ENCODE measurements at places on chromosomes 2 and 18.

- DNase-seq: peak; percentile 70
Measured at GRCh38 chr18:55485666-55486065, 102.3 kb downstream of the TCF4 start.

DNA sequence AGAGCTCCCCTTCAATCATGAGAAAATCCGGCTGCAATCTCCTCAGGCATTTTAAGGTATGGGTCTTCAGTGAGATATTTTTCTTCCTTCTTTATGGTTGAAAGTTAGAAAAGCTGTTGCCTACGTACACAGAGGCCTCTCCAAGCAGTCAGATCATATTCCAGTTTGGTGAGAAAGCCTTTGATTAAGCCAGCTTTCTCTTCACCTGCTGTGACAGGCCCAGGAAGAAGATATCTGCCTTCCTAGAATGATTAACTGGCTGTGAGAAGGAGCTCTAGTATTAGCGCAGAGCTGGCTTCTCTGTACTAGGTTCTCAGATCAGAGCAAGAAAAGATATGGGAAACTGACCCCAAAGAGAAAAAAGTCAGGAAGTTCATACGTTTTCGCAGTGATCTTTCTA lies 585.0 kb upstream of the CHAC2 start:
- no peak for DNase-seq

- DNase-seq: no peak
Measured at GRCh38 chr18:3709205-3709604, 259.2 kb downstream of the TGIF1 start.

DNA sequence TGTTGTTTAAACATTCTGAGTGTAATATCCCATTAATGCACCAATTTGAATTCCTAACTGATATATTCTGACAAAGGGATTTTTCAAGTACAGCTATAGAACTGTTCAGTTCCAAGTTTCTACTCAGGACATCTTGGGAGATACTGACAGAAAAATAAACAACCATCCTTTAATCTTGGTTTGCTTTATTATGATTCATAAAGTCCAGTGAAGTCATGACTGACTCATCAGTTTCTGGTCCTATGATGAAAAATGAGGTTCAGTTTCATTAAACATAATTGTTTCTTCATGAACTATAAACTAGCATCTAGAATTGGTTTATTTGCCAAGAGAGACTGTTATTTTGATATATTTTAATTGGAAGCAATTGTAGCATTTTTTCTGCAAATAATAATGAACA lies 896.2 kb downstream of the CCDC85A start:
- DNase-seq: no peak

DNA sequence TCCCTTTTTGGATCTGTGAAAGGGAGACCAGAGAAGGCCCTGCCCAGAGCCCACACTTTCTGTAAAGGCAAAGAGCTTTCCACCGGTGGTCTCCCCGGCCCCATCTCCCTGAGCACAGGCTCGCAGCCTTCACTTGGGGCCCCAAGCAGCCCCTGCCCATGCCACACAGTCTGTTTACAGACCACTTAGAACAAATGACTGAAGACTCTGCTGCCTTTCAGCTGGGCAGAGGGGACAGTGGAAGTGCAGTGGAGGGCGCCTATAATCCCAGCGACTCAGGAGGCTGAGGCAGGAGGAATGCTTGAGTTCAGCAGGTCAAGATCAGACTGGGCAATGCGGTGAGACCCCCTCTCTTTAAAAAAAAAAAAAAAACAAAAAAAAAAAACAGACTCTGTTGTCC lies 28.9 kb downstream of the SERTAD2 start:
- DNase-seq: no peak

- no peak for DNase-seq
Measured at GRCh38 chr2:199804831-199805230, 46.2 kb downstream of the FTCDNL1 start.

- no peak for DNase-seq
Measured at GRCh38 chr2:72191441-72191840, 43.8 kb upstream of the CYP26B1 start.

DNA sequence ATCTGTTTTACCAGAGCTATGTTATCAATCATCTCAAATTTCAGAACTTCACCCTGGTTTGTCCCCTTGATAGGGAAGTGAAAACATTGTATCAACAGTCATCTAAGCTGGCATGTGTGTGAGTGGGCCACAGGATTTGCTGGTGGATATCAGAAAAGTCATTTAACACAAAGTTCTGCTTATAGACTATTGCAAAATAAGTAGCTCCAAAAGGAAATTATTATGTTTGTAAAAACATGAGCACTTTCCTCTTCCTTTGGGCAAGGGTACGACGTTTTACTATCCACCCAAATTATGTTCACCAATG lies 20.7 kb upstream of the COPS8 start:
- no peak for DNase-seq

- DNase-seq: no peak
Measured at GRCh38 chr2:86821842-86822241, 31.1 kb upstream of the CD8A start.

DNA sequence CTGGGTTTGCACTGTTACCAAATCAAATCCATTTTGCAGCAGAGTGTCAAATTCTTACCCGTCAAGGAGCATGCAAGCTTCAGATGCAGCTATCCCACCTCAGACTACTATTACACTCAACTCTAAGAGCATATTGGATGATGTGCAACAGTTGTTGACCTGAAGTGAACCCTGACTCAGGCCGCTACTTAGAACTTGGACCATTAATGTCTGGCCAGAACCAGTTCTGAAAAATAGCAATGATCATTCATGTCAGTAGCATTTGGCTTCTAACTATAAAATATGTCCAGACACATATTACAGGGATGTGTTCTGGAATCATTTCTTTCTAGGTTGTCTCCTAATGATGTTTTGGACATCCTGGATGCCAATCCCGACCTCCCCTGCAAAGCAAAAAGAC lies 135.5 kb upstream of the PKDCC start:
- no peak for DNase-seq

GRCh38 chr2:41475959-41476358 lies 571.9 kb upstream of the PKDCC start:
- DNase-seq: no peak

DNA sequence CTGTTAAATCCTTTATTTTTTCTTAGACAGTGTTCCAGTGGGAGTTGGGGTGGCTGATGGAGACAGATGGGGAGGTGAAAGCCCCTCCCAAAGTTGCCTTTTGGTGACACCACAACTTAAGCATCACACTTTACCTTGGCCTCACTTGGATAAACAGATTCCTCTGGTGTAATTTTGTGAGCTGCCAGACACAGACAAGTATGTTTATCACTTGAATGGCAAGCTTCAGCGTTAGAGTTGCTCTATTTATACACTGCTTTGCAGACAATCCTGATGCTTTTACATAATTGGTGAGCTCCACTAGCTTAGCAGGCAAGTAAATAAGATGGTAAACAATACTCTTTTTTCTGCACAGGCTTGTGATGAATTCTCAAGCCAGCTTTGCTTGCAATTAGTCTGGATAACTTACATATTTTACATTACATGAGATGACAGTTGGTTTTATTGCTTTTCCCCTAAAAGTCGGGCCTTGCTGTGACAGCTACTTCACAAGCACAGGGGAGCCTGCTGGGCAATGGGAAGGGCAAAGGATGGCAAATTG lies 226.2 kb downstream of the SLC8A1 start:
- DNase-seq: no peak

- DNase-seq: no peak
Measured at GRCh38 chr2:17058772-17059402, 393.3 kb upstream of the CYRIA start.

DNA sequence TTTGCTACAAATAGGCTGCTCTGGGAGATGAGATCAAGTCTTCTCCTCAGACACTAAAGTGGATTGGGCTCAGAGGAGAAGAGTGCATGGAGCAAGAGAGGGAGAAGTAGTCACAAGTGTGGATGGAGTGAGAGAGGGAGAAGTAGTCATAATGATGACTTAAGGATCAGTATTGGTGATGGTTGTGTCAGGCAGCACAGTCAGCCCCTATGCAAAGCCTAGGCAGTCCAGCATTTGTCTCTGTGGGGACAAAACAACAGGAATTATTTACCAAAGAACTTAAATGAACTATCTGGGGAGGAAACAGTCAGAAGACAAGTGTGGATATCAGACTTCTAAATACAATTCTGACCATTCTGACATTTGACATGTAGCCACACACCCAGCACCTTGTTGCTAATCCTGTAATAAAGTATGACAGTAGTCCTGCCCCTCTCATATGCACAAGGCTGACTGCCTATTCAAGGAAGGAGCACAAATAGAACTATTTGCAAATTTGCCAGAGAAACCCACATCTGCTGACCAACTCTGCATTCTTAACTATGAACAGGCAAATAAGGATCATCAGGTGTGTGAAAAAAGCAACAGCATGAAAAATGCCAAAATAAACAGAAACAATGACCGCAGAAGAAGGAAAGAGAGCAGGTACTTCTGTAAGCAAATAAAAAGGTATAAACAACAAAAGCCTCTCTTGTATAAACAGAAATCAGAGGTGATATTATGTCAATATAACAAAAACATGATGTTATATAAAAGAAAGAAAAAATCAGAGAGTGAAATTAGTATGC lies 1597.9 kb upstream of the ACVR2A start:
- no peak for DNase-seq

GRCh38 chr18:45877403-45877802 lies 51.9 kb downstream of the SIGLEC15 start:
- no peak for DNase-seq

GRCh38 chr2:222656526-222657446 lies 894 bp upstream of the FARSB start:
- no peak for DNase-seq

GRCh38 chr2:30448308-30448707 lies 1.3 kb downstream of the LCLAT1 start:
- no peak for DNase-seq

- DNase-seq: no peak
Measured at GRCh38 chr2:225841314-225841713, 441.8 kb downstream of the NYAP2 start.

GRCh38 chr18:61549416-61549815 lies 216.2 kb downstream of the CDH20 start:
- no peak for DNase-seq

DNA sequence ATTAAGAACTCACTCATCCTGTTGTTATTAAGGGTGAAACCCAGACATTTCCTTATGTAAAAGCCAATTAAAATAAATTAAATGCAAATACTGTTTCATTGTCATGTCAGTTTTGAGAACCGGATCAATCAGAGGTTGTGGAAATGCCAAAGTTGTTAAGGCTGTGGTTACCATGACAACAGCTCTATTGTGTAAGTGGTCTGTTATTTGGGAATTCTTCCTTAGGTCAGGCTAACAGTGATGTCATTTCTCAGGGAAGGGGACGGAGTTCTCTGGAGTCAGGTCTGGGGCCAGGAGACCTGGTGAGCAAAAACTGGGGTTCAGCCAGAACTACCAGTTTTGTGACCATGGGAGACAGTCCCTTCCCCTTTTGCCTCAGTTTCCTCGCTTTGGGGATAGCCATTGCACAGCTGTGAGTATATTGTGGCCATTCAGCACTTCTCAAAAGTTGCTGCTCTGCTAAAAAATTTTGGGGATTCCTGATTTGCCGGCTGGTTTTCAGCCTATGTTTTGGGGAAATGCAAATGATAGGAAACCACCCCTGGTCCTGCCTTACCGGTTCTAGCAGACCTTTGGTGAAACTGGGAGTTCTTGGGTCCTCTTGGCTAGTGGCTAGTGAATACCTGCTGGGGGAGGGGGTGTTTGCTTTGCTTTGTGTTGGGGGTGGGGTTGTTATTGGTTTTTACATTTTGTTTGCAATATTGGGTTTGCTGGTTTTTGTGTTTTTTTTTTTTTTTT lies 21.6 kb downstream of the HPCAL1 start:
- peak; percentile 38 for DNase-seq

DNA sequence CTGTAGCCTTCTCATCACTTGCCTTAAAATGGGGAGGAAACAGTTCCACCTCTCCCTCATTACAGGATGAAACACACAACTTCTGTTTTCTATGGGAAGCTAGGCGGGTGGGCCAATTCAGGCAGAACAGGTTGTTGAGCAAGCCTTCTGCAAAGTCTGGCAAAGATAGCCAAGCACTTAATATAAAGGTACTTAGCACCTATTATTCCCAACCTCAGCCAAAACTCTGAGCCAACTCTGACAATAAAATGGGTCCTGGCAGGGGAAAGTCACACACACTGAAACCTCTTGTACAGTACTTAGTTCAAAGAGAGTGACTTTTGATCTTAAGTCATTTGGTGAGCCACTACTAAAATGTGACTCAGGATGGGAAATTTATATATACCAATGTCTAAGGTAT lies 15.8 kb upstream of the SOCS6 start:
- no peak for DNase-seq

- no peak for DNase-seq
Measured at GRCh38 chr2:161238560-161239325, 69.5 kb upstream of the PSMD14 start.

- DNase-seq: no peak
Measured at GRCh38 chr18:49917742-49918141, 104.4 kb upstream of the ACAA2 start.

GRCh38 chr2:170719810-170720209 lies 4.7 kb downstream of the SP5 start:
- DNase-seq: no peak

DNA sequence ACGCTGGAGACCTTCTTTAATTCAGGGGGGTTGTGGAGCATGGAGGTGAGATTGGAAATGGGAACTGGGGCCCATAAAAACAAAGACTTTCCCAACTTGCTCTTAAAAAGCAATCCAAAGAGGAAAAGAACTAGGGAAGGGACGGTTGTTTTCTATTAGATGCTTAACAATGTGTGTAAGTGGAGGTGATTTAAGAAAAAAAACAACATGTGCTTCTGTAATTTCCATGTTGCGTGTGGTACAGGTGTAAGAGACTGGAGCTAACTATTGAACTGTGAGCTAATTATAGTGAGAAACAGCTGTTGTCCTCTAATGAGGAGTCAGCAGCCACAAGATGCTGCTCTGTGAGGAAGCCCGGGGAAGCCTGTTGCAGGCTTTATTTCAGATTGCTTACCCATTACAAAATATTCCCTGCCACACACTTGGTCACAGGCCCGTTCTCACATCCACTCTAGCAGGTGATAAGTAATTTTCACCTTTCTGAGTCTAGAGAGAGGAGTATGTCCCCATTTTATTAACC lies 280.6 kb upstream of the PARD3B start:
- DNase-seq: no peak

DNA sequence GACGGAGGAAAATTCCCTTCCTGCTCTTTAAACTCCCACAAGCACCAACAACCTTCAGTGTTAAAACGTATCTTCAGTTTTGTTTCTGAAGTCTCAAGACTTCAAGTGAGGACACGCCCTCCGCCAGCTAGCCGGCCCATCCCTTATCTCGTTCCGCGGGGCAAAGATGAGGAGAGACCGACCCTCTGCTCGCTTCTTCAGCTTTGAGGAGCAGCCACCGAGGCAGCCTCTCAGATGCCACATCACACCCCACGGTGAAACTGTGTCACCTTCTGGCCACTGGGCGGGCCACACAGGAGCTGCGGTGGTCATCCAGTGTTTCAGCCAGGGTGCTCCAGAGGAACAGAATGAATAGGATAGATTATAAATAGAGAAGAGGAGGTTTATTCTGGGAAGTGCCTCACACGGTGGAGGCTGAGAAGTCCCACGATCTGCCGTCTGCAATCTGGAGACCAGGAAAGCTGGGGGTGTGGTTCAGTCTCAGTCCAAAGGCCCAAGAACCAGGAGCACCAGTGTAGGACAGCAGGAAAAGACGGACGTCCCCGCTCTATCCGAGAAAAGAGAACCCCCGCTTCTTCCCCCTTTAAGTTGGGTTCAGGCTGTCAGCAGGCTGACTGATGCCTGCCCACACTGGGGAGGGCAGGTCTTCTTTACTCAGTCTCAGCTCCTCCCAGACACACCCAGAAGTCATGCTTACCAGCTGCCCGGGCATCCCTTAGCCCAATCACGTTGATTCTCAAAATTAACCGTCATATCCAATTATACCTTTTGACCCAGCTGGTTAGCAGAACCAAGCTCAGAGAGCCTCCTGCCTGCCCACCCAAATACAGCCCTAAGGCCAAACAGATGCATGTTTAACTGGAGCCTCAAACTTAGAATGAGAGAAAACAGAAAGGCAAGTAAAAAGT lies 399.7 kb upstream of the ID2 start:
- no peak for DNase-seq

Data from brain microvascular endothelial cell (primary cell).